ENCODE measurements at places on chromosomes 16 and 17.

- no peak for DNase-seq
Observed at GRCh38 chr17:38450557-38451029, 22.3 kb downstream of the ARHGAP23 start.

- DNase-seq, result no peak
Observed at GRCh38 chr17:12605222-12605621, 60.5 kb upstream of the MYOCD start.

DNA sequence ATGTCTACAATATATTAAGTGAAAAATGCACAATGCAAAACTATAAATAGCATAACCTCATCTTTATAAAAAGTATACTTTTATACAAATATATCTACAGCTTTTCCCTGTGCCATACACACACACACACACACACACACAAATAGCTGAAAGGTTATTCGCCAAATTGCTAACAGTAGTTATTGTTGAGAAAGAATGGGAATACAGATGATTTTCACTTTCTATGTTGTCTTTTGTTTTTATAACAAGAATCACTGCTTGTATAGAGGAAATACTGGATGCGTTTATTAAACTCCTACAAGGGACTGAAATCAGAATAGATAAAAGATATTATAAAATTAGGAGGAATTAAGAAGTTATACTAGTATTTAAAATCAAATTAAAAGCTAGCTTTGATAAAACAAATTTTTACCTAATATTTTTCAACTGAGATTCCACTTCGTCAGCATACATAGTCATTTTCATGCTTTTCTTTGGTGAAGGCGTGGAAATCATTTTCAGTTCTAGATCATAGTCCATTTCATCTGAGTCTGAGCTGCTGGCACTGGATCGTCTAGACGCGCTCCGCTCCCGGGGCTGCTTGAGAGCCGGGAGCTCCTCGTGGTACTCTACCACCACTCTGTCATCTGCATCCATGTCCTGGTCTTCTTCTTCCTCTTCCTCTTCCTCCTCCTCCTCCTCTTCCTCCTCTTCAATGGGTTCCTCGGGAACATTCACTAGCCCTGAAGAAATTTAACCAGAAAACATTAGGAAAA lies 17.0 kb upstream of the ITGAE start:
- no peak for DNase-seq

DNA sequence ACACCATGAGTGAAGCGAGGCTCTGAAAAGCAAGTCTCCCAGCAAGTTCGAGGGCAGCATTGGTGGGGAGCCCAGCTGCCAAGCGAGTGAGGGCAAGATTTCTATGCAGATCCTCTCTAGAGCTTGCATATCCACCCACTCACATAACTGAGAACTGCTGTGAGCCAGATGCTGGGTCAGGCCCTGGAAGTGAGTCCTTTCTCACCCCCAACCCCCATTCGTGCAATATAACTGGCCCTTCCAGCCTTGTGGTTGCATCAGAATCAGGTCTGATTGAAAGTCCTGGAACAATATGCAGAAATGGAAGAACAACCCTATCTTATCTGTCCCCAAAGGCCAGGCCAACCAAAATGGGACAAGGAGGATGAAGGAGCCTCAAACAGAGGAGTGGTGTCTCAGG lies 146.6 kb downstream of the IRX5 start:
- DNase-seq, result no peak
